ENCODE measurements at places on chromosomes 1 and 21.

GRCh38 chr1:59704716-59705115 lies 110.0 kb upstream of the HOOK1 start:
- DNase-seq: no peak

GRCh38 chr1:180250883-180251509 lies 20.9 kb downstream of the LHX4 start:
- no peak for DNase-seq

DNA sequence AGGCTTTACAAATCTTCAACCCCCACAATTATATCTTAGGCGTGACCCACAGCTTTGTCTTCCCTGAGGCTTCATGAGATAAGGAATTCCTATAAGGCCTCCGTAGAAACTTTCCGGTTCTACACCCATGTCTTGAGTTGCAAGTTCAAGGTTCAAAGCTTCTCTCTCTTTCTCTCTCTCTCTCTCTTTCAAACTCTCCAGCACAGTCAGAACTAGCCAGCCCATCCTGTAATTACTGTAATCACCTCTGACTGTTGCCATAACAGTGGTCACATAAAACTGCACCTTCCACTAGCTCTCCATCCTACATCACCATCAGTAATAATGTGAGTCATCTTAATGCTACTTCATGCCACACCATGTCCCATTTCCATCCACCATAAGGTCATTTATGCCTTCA lies 90.0 kb upstream of the NFASC start:
- no peak for DNase-seq

DNA sequence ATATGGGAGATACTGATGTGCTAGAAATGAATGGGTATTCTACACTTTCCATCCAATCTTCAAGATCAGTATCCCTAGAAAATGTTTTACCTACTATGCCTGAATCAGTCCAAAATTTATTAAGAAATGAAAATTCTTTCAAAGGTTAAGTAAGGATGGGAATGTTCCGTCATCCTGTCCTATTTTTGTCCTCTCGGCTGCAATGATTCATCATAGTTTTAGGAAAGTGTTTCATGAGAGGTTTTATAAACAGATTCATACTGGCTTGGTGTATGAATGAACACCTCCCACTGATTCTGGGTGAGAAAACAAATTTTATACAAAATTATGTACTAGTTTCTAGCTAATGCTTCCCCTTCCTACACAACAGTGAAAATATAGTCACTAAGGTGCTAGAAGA lies 504.6 kb upstream of the NR5A2 start:
- no peak for DNase-seq

GRCh38 chr1:54342288-54342687 lies 63.9 kb downstream of the SSBP3 start:
- DNase-seq: no peak

- no peak for DNase-seq
Measured at GRCh38 chr21:41164981-41165655, 2.8 kb upstream of the BACE2 start.

All from hematopoietic multipotent progenitor cell treated with erythropoietin and hydrocortisone succinate and interleukin-3 and kit ligand, for 6 days (in vitro differentiated cells).